Pancreas (tissue), 10 donors: ENCODE measurements at places on chromosomes 1 and 21. TPM values are rescaled to one million over a fixed set of nuclear protein-coding genes. Genes with fewer than 3 reads are reported as not detected.

MR1 gene
- total RNA-seq: 2.7 TPM

CD1D gene
- 0.08 TPM for total RNA-seq

GRCh38 chr1:12279728-12280464, 50.1 kb downstream of the VPS13D start:
- H3K27me3 ChIP-seq: no peaks in the 10 kb centered on the region
- no peak overlapping the region for H3K4me3 ChIP-seq
- no peak for DNase-seq
- H3K36me3 ChIP-seq: peaks cover 3% of the 10 kb centered on the region
- no peaks in the 10 kb centered on the region for H3K4me1 ChIP-seq
- no peak overlapping the region for H3K27ac ChIP-seq

GRCh38 chr1:76238094-76238628, 163.6 kb downstream of the ST6GALNAC3 start:
- no peak overlapping the region for H3K4me3 ChIP-seq
- no peak overlapping the region for H3K27ac ChIP-seq
- DNase-seq: peak; percentile 26
- H3K27me3 ChIP-seq: no peaks in the 10 kb centered on the region
- H3K4me1 ChIP-seq: no peaks in the 10 kb centered on the region

ACOT11 gene
- total RNA-seq: 6.7 TPM

- H3K36me3 ChIP-seq: no peaks in the 10 kb centered on the region
- no peaks in the 10 kb centered on the region for H3K4me1 ChIP-seq
- H3K27ac ChIP-seq: no peak overlapping the region
- no peak overlapping the region for H3K4me3 ChIP-seq
- no peaks in the 10 kb centered on the region for H3K27me3 ChIP-seq
- DNase-seq: no peak
Observed at GRCh38 chr1:31980835-31981455, 32.7 kb upstream of the KHDRBS1 start.

- no peaks in the 10 kb centered on the region for H3K27me3 ChIP-seq
- H3K4me1 ChIP-seq: no peaks in the 10 kb centered on the region
- no peak overlapping the region for H3K4me3 ChIP-seq
Observed at GRCh38 chr1:226519716-226520598, 28.6 kb upstream of the STUM start.

DNA sequence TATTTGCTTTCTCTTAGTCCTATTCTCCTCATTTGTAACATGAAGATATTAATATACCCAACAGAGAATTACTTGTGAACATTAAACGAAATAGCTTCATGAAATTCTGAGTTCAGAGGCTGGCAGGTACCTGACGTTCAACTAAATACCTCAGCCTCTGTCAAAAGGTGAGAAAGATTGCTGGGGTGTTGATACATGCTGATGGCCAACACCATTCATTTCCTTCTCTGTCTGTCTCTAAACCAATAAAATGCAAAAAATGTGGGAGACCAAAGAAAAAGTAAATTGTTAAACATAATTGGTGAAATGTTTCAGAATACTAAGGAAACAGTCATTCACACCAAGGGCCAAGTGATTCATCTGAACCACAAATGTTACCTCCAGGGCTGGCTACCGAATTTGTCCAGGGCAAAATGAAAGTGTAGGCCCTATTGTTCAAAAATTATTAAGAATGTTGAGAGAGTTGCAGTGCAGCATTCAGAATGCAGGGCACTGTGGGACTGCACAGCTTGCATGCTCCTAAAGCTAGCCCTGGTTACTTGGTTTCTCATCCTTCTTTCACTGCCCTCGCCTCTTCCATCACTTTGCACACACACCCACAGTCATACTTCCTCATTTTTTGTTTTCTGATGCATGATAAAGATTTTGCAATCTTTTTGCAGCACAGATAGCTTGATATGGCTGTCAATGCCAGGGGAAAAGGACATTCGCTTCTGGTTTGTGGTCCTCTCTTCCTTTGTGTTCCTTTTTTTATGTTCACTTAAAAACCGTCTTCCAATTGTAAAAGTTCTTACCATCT, 414.3 kb upstream of the NR5A2 start:
- H3K27me3 ChIP-seq: no peaks in the 10 kb centered on the region
- no peaks in the 10 kb centered on the region for H3K36me3 ChIP-seq
- no peaks in the 10 kb centered on the region for H3K4me1 ChIP-seq
- DNase-seq: no peak
- H3K27ac ChIP-seq: no peak overlapping the region

GRCh38 chr1:1875932-1876331, 15.0 kb downstream of the GNB1 start:
- peaks cover 7% of the 10 kb centered on the region for H3K4me1 ChIP-seq
- no peak for DNase-seq
- no peaks in the 10 kb centered on the region for H3K27me3 ChIP-seq

GRCh38 chr1:248848602-248849001, 10.3 kb downstream of the ZNF692 start:
- no peaks in the 10 kb centered on the region for H3K27me3 ChIP-seq
- H3K36me3 ChIP-seq: peaks cover 3% of the 10 kb centered on the region
- peak; percentile 9 for DNase-seq
- H3K4me1 ChIP-seq: no peaks in the 10 kb centered on the region

GRCh38 chr1:167629681-167630567, at the start of gene RCSD1:
Gene RCSD1 (plus strand): TSS chr1:167630232. CDS start chr1:167630424, 192 bp downstream.
- no peak for DNase-seq
- H3K27ac ChIP-seq: peak within 1 kb of the TSS; percentile 73
- H3K27me3 ChIP-seq: no peaks in the 10 kb centered on the region
- H3K4me1 ChIP-seq: no peaks in the 10 kb centered on the region
- H3K4me3 ChIP-seq: peak within 1 kb of the TSS; percentile 40
- no peaks in the 10 kb centered on the region for H3K36me3 ChIP-seq

DNA sequence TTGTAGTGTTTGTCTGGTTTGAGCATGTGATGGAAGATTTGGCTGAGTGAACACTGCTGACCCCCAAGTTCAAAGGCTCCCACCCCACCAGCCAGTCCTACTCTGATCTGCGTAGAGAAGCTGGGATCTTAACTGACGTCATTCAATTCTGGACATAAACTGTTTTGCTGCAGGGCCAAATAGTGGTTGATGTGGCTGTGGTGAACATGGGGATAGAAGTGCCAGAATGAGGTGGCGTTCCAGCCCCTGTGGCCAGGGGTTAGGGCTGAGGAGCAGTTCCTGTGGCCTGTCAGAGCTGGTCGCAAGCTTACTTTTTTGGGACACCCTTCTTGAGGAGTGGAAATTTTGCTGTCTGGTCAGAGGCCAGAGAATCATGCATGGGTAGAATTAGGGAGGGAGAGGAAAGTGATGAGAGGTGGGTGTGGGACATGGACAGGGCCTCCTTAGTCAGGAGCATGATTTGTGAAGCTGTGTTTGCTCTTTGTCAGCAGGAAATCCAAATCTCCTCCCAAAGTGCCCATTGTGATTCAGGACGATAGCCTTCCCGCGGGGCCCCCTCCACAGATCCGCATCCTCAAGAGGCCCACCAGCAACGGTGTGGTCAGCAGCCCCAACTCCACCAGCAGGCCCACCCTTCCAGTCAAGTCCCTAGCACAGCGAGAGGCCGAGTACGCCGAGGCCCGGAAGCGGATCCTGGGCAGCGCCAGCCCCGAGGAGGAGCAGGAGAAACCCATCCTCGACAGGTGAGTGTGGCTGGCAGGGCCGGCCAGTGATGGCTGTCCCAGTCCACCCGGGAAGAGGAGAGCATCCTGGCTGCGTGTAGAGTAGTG, 25.9 kb downstream of the SZRD1 start:
- H3K27me3 ChIP-seq: no peaks in the 10 kb centered on the region
- DNase-seq: peak; percentile 56
- H3K4me3 ChIP-seq: no peak overlapping the region
- peaks cover 29% of the 10 kb centered on the region for H3K36me3 ChIP-seq

DNA sequence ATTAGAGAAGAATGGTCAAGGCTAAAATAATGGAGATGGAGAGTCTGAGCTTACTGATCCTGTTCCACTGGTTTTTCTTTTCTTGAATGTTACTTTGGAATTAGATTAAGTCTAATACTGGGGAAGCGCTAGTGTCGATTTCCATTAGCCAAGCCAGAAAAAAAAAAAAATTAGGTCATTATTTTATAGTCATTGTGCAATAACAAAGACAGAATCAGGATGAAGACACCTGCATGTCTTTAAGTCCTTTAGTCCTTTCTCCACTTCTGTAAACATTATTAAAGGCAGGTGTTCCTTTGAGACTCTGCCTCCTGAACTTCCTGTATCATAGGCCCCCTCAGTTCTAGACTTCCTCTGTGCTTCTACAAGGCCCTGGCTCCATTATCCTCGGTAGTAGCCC, 42.8 kb downstream of the MYSM1 start:
- H3K4me1 ChIP-seq: no peaks in the 10 kb centered on the region
- no peak for DNase-seq
- H3K4me3 ChIP-seq: no peak overlapping the region
- no peaks in the 10 kb centered on the region for H3K36me3 ChIP-seq
- no peak overlapping the region for H3K27ac ChIP-seq
